Ecto neural progenitor cell (in vitro differentiated cells): ENCODE measurements at places on chromosomes 3 and 15.

- peak; percentile 60 for DNase-seq
Measured at GRCh38 chr15:58957101-58957973, 23.9 kb upstream of the SLTM start.

DNA sequence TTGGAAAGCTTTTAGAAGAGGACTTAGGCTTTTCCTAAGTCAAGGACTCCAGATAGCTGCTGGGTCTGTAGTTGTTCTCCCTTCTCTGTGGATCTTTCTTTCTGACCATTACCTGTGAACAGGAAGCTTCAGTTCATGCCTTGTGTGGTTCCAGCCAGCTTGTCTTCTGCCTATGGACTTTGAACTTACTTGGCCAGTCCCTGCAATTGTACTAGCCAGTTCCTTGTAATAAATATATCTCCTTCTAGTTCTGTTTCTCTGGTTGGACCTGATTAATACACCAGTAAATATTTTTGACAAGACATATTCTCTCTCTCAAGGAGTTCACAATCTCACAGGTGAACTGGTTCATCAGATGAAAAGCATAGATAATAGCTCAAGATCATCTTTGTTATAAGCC is 341.3 kb upstream of the DPPA4 start:
- no peak for DNase-seq

DNA sequence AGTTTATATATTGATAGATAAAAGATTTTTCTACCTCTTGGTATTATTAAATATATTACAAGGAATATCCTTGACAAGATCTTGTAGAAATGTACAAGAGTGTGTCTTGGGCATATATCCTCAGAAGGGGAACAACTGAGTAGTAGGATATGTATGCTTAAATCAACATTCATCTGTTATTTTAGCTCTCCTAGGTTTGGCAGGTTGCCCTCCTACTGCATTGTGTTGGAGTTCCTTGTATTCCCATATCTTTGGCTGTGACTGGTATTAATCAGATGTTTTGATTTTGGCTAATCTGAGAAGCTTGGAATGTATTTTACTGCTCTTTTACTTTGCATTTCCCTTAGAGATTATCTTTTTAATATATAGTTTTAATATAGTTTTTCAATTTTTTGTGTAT is 4.6 kb downstream of the MYRIP start:
- DNase-seq: no peak

DNA sequence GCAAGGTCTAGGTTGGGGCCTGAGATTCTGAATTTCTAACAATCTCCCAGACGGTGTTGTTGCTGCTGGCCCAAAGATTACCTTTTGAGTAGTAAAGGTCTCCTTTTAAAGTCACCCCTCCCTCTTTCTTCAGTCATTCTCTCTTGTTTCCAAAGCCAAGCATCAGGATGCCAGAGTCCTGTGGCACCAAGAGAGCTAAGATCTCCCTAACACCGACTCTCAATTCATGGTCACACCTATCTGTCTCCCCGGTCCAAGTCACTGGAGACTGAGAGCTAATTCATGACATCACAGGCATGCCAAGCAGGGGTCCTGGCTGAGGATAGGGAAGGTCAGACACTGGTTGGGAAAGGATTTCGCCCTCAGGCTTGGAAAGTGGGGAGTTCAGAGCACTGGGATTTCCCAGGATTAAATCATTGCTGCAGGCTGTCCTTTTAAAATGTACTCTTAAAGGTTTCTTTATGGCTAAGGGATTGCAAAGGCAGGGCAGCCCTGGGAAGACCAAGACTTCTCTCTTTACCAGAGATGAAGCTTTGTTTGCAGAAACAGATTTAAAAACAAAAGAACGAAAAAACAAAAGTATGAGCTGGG is 7.3 kb downstream of the SHOX2 start:
- no peak for DNase-seq

DNA sequence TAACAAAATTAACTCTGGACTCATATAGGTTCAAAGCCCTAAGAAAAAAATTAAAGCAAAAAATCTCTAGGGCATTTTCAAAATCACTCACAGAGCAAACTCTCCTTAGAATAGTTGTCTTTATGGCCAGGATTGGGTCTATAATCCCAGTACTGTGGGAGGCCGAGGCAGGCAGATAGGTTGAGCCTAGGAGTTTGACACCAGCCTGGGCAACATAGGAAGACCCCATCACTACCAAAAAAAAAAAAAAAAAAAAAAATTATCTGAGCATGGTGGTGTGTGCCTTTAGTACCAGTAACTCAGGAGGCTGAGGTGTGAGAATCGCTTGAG is 378.1 kb upstream of the TGFBR2 start:
- DNase-seq: no peak
